Left kidney (tissue), 8 donors: ENCODE measurements at places on chromosomes 3 and 15. TPM values are rescaled to one million over a fixed set of nuclear protein-coding genes. Genes with fewer than 3 reads are reported as not detected.

Gene PLA2G4D
- 0.07 TPM for polyA plus RNA-seq

Gene LCTL
- polyA plus RNA-seq, result 0.42 TPM

Gene UBAP1L
- 6.9 TPM for polyA plus RNA-seq

GRCh38 chr3:49872801-49873281 is 3.1 kb upstream of the CAMKV start:
- no peak for DNase-seq

DNA sequence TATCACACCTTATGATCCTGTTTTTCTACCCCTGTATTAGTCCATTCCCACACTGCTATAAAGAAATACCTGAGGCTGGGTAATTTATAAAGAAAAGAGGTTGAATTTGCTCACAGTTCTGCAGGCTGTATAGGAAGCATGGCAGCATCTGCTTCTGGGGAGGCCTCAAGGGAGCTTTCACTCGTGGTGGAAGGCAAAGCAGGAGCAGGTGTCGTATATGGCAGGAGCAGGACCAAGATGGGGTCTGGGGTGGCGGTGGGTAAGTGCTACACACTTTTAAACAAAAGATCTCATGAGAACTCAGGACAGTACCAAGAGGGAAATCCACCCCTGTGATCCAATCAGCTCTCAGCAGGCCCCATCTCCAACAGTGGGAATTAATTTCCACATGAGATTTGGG is 15.4 kb upstream of the SCAP start:
- DNase-seq, result no peak

DNA sequence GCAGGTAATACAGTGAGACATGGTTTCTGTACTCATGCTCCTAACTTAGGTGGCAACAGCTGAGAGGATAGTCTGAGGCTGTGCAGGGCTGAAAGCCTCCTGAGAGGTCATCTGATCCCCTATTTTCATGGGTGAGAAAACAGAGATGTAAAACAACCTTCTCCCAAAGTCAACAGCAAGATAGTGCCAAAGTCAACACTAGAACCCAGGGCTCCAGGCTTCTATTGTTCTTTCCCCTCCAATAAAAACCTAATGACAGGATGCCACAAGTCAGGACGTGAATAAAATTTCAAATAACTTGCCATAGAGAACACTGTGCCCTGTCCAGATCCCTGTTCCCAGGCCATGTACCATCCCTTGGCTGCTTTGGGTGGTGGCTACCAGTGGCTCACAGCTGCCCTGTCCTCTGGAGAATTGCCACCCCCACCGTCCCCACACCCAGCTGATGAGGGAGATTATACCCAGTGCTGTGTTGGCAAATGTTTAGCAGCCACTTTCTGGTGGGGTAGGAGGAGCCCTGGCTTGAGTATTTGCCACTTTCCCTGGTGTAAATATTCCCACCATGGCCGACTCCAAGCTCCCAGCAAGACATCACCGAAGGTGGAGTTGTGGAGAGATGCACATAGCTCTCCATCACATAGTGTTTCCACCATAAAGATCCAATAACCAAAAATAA is 54.8 kb downstream of the SRGAP3 start:
- no peak for DNase-seq

GRCh38 chr3:142934128-142934886 is 29.2 kb downstream of the PAQR9 start:
- no peak for DNase-seq

GRCh38 chr3:14119651-14120050 is 5.0 kb downstream of the CHCHD4 start:
- DNase-seq, result no peak

DNA sequence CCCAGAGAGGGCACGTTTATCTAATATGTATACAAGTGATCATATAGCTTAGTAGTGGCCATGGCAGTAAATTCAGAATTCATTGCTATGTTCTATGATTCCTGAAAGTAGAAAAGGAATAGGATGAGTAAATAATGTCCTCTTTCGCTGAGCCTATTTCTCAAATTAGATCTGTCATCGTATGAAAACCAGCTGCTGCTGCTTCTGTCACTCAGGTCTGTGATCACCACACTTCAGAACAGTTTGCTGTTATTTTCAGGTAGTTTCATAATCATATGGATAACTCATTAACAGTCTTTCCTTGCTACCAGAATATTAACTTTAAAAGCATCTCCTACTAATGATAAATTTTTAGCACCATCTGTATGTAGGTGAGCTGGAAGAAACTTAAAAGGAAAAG is 289.1 kb upstream of the AZI2 start:
- DNase-seq, result no peak
